ENCODE measurements at places on chromosomes 12 and 14.

GRCh38 chr14:57796556-57796955 lies 69.3 kb downstream of the SLC35F4 start:
- DNase-seq = no peak

DNA sequence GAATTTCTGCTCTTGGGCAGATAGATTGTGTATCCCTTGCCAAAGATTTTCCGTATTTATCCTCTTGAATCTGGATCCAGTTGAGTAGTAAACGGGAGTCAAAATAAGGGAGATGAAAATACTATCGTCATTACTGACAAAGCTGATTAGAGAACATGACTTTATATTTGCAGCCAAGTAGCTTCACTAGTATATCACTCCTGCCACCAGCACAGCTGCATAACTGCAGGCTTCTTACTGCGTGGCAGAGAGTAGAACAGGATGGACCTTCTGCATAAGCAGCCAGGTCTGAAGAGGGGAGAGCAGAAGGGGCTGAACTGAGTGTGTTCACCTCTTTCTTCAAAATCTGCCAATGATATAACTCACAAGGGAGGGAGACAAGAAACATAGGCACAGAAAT lies 283.7 kb downstream of the FBXL14 start:
- DNase-seq = no peak

GRCh38 chr14:43671716-43672485 lies 835.2 kb downstream of the FSCB start:
- DNase-seq = no peak

GRCh38 chr14:22039938-22040780 lies 366.5 kb upstream of the OR4E1 start:
- DNase-seq = peak; percentile 12

GRCh38 chr12:27756670-27757195 lies 23.3 kb upstream of the KLHL42 start:
- DNase-seq = no peak

GRCh38 chr12:89437231-89437630 lies 84.9 kb upstream of the DUSP6 start:
- DNase-seq = no peak

DNA sequence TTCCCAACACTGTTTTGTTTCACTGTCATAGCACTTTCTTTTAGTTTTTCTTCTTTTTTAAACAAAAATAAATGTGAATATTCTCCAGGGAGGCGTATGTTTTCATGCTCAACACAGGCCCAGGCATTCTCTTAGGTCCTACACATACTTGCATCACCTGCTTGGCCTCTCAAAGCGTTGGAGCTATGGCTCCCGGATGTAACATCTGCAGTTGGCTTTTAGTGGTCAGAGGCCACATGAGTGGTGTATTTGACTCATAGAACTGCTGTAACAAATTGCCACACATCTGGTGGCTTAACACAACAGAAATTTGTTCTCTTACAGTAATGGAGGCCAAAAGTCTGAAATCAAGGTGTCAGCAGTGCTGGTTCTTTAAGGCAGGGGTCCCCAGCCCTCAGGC lies 44.6 kb upstream of the VRK1 start:
- DNase-seq = no peak
